ENCODE measurements at places on chromosomes 7 and 10.

DNA sequence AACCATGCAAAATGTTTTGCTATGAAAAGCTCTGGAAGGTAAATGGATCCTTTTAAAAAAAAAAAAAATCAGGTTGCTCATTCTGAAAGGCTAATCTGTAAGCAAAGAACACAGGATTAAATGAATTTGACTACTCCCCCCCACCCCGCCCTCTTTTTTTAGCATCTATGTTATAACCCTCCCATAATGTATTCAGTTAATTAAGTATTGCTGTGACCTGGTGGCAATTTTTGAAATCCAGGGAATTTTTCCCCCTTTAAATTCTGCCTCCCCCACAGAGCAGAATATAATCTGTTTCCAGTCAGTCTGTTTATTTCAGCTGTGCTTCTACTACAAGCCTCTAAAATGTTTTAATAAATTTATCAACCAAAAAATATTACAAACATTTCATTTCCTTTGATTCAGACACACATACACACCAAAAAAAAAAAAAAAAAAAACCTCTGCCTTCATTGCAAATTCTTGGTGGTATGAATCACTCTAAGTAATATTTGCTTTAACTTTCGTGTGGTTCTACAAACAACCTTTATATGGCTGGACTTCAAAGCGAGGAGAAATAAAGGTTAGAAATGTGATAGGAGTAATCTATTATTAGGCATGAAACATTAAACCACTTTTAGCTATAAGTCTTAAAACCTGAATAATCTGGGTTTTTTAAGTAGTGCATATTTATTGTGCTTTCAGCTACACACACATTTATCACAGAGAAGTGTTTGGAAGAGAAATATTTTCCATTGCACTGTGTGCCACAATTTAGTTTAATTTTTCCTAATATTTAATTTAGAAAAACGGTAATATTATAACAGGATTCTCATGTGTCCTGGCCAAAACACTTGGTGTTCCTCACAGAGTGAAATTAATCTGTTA is 64.4 kb upstream of the ARID5B start:
- peak; percentile 51 for DNase-seq

DNA sequence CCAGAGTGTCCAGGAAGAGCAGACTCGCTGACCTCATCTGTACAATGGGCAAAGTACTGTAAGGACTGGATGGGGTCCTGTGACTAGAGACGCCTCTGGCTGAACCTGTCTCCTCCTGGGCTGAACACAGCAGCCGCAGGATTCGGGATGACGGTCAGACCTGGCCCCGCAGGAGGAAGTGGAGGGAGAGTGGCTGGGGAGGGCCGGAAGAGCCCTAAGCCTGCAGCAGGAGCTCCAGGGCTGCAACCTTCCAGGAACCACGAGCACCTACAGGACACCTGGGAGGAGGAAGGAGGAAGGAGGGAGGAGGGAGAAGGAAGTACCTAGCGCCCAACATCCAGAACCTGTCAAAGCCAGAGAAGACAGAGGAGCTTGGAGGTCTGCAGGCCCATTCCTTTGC is 30.3 kb downstream of the TNRC18 start:
- no peak for DNase-seq

DNA sequence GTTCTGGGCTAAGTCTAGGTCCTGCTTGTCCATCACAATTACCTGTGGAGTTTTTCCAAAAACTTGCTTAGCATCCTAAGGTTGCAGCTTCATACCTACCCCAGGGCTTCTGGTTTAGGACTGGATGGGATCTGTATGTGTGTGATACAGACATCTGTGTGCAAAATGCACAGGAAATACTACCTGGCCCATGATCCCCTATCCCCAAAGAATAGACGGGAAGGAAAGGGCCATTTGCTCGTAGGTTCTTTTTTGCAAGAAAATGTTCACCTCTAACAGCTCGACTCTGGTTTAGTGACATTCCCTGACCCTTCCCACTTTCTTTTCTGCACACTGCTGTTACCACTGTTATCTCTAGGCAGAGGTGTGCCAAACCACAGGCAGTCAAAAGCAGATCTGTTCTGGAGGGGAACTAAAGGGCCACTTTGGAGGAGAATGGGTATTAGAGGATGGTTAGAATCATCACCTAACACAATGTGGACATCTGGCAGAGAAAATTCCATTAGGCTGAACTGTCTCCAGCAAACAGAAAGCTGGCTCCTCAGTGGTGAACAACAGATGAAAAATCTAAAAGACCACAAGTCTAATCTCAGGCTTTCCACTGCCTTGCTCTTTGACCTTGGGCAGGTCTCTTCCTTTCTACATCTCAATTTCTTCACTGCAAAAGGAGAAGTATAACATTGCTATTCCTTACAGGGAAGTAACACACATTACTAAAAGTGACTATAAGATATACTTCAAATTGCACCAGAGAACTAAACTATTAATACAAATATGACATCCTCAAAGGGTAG is 107.4 kb downstream of the UBE2H start:
- peak; percentile 41 for DNase-seq

- DNase-seq = no peak
Observed at GRCh38 chr10:5566614-5567013, 41.9 kb downstream of the CALML3 start.

DNA sequence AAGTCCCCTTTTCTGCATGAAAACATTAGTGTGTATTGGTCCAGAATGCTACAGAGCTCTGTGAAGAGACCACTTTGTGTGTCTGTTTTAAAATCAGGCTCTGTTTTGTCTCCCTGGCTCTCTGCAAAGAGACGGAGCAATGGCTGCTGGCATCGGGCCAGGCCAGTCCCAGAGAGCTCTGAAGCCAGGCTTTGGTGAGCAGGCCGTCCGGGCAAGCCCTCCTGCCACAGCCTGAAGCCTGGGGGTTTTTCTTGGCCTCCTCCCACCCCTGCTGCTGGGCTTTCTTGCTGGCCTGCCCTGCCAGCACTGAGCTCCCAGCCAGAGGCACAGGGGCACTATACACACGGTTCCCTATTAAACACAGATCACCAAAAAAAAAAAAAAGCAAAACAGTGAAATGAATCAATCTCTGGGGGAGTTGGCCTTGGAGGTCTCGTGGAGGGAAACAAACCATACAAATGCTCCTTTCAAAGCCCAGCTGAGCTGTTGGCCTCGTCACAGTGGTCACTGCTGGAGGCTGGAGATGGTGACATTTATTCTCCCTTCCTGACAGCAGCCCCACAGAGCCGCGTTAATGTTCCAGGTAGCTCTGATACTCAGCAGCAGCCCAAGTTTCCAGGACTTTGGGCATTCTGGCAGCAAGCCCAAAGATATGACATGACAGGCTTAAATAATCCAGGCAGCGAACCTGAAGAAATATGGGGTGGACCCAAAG is 237.2 kb downstream of the TCF7L2 start:
- DNase-seq = no peak

DNA sequence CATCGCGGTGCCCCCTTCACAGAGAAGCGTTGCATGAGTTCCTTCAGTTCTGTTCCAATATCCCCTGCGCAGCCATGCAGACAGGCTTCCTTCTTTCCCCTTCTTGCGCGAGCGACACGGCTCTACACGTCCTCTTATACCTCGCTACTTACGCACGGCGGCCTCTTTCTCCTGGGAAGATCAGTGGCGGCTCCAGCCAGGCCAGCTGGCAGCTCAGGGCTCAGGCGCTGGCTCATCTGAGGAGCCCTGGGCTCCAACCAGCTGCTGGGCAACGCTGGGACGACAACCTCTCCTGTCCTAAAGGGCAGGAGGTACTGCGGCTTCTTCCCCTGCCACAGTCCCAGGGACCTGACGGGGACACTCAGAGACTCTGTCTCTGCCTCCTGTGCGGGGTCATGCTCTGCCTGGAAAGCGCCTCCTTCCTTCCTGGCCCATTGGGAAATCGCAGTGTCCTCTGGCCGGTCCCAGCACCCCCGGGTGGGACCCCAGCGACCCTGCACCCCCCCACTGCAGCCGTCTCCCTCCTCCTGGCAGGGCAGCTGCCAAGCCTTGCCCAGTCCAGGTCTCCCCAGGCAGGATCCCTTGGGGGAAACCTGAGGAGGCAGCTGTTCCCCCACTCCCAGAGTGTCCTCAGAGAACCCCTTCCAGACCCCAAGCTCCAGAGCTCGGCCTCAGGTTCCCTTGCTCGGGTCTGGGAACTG is 5.0 kb upstream of the FAM20C start:
- no peak for DNase-seq
